ENCODE measurements at places on chromosomes 11 and 22.
A peak's percentile ranks its signal among the peaks of the same experiment; 100 is the strongest.

DNA sequence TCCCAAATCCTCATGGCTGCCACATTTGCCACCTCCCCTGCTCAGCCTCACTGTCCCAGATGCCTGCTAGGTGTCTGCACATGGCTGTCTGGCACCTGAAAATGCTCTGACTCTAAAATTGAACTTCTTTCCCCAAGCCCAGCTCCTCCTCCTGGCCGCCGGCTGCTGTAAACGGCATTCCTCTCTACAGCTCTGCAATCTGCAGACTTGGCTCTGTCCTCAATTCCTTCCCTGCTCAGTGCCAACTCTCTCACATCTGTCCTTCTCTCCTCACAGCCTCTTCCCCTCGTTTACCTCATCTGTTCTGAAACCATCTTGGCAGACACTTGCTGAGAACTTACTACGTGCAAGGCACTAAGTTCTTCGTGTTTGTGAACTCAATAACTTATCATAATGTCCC is 169.4 kb upstream of the SYT13 start:
- no peak for DNase-seq

GRCh38 chr22:47174096-47174495 is 411.6 kb downstream of the TBC1D22A start:
- no peak for DNase-seq

GRCh38 chr11:28459912-28460311 is 351.7 kb downstream of the METTL15 start:
- DNase-seq, result no peak

DNA sequence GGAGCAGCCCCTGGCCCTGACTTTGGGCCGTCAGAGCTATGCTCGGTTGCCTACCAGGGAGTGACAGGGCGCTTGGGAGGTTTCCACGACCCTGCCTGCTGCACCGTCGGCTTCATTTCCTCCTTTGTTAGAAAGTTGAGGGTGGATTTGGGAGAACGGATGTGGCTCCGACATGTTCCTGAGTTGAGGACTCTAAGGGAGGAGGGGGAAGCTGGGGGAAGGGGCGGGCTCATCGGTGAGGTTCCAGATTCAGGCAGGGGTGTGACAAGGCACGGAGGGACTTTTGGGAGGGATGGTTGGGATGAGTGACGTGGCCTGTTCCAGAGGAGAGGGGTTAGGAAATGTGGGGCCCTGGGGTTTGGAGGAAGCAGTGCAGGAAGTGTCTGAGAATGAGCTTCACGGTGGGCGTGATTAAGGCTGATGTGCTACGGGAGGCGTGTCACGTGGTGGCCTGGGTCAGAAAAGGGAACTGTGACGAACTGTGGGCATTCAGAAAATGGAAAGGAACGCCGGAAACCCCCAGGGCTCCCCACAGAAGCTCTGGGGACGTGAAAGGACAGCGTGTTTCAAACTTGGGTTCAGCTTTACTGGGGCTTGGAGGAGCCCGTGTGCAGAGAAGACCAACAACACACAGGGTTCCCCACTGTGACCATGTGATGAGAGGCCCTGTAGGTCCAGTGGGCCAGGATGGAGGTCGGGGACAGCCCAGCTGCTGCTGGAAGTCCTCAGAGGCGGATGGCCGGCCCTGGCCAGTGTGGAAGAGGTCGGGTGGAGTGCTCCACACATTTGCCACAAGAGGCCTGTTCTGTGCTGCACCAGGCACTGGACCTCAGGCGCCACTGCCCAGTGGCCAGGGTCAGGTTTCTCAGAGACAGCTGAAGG is 2.8 kb downstream of the PARVB start:
- peak; percentile 28 for DNase-seq

DNA sequence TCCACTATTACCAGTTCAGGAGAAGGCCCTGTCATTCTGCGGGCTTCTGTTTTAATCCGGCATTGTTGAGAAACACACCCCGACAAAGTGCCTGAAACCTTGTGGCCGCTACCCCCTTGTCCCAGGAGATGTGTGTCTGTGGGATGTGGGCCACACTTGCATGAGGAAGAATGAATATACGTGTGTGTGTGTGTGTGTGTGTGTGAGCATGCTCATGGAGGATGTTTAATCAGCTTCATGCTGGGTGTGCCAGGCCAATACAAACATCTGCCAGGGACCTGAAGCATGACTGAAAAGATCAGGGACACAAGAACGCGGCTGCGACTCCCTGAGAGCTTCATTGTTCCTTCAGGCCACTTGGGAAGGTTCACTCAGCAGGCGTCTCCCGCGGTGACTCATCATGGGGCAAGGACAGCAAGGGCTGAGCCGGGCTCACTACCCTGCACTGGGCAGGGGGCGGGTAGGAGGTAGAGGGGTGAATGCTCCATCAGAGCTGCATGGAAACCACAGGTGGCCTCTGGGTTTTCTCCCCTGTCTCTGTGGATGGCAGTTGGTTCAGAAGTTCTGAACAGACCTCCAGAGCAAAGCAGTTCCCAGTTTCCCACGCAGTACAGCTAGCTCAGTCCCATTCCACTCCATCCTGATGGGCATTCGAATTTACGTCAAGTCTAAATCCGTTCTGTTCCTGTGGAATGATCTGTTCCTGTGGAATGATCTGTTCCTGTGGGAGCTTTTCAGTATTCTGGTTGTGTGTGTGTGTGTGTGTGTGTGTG is 7.0 kb upstream of the MALAT1 start:
- DNase-seq, result peak; percentile 92

- no peak for DNase-seq
Observed at GRCh38 chr11:76824980-76825725, 35.6 kb upstream of the ACER3 start.

GRCh38 chr11:116267146-116267545 is 505.6 kb downstream of the BUD13 start:
- DNase-seq, result no peak

- no peak for DNase-seq
Observed at GRCh38 chr11:102553835-102554282, 23.3 kb upstream of the MMP7 start.

GRCh38 chr11:304061-304506 is 3.5 kb upstream of the IFITM2 start:
- DNase-seq, result no peak

DNA sequence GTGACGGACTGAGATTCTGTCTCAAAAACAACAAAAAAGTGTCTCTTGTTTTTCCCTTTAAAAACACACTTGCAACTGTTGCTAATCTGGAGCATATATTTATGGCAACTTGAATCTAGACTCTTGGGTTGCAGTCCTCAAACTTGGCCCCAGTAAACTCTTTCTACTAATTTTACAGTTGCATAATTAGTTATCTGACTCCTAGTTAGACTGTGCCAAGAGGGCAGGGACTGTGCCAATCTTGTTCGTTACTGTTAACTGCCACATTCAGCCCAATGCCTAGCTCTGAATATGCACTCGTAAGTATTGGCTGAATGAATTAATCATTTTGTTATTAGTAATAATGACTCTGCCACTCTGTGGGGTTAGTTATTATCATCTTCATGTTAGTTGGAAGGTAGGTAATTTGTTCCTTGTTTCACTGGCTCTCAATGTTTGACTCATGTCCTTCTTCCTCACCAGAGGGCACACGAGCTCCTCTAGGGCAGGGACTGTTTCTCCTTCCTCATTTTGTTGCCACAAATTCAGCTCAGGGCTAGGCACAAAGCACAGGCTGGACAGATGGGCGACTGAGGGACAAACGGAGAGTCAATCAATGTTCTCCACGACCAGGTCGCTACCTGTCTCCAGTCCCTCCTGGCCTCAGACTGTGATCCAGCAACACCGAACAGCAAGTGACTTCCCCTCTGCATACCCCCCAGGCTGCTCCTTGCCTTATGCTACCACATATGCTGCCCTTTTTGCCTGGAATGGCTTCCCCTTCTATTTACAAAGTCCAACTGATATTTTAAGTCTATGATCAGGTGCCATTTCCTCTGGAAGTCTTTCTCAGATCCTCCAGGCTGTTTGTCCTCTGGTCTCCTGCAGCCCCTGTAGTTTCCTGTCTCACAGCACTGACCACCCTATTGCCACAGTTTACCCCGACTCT is 9.0 kb downstream of the CLPB start:
- no peak for DNase-seq

GRCh38 chr11:11605181-11605580 is 16.6 kb downstream of the GALNT18 start:
- DNase-seq, result no peak

- DNase-seq, result peak; percentile 62
Observed at GRCh38 chr11:65625628-65626342, 10.2 kb downstream of the PCNX3 start.

- no peak for DNase-seq
Observed at GRCh38 chr22:18983120-18983651, 47.1 kb upstream of the PRODH start.

- DNase-seq, result no peak
Observed at GRCh38 chr11:106381895-106382294, 304.4 kb downstream of the AASDHPPT start.

DNA sequence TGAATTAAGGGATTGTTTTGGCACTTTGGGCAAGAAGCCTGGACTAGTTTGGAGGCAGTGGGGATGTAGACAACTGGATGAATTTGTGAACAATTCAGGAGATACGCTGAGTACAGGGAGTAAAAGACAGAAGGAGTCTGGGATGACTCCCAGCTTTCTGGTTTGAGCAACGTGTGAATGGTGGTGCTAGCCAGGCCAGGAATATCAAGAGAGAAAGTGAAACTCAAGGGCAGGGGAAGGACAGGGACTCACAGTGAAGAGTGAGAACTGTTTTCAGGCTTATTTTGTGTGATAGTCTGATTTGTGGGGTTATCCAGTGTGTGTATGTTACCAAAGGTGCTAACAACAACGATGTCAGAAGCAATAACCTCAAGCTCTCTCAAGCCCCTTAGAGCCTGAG is 15.9 kb downstream of the CHRM1 start:
- DNase-seq, result no peak

DNA sequence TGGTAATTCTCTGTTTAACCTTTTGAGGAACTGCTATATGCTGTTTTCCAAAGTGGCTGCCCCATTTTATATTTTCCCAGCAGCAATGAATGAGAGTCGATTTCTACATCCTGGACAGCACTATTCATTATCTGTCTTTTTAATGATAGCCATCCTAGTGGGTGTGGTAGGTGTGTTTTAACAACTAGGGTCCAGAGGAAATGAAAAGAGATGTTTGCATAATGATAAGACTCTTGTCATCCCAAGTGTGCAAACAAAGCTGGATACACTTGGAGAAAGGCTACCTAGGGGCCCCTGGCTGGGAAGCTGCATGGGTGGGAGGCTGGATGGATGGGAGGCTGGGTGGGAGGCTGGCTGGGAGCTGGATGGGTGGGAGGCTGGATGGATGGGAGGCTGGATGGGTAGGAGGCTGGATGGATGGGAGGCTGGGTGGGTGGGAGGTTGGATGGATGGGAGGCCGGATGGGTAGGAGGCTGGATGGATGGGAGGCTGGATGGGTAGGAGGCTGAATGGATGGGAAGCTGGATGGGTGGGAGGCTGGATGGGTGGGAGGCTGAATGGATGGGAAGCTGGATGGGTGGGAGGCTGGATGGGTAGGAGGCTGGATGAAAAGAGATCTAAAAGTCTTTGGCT is 158.0 kb downstream of the DSCAML1 start:
- no peak for DNase-seq

- no peak for DNase-seq
Observed at GRCh38 chr11:1847926-1848639, 4.8 kb upstream of the LSP1 start.

DNA sequence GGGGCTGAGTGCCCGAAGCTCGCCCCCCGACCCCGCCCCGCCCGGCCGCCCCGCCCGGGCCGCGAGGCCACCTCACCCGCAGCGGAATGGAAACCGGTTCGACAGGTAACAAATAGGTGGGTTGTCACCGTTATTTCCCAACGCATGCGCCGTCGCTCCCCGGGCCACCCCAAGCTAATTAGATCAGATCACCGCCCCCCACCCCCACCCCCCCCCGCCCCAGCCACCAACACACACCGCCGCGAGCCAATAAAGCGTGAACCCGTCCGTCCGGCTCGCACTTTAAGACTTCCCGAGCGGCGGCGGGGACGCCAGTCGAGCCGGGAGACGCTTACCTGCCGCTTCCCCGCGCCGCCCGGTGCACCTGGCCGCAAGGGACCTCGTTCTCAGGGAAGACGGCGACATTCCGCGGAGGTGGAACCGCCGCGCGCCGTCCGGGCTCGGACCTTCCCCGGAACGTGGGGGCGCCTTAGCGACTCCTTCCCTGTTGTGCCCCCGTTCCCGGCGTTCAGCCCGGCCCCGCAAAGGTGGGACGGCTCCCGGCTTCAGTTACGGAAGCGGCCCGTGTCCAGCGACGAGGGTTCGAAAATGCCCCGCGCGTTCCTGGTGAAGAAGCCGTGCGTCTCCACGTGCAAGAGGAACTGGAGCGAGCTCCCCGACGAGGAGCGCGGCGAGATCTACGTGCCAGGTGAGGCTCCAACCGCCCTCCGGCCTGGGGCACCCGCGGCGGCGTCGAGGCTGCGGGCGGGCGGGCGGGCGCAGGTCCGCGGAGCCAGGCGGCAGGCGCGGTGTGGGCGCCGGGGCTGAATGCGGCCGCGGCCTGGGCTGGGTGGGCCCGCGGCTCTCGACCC is at the start of gene OVOL1:
Gene OVOL1 (plus strand): TSS at position 278 of the 851 bp plus-strand sequence. CDS start 311 bp downstream, at position 589.
- DNase-seq, result peak; percentile 51

- DNase-seq, result no peak
Observed at GRCh38 chr11:64084146-64084950, 48.6 kb downstream of the FLRT1 start.

DNA sequence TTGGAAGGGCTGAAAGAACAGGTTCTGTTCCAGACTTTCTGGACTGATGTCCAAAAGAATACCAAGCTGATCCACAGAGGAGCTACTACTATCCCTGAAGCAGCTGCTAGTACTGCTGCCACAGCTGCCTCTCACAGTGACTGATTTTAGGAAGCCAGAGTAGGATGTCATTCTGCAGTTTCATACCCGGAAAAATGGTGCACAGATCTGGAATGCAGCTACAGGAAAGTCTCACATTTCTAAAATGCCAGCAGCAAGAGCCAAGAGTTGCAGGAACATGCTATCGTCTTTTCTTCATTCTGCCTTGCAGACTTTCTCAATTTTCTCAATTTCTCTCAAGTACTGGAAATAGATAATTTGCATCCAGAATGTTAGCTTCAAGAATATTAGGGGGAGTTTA is 19.4 kb upstream of the CCDC179 start:
- peak; percentile 4 for DNase-seq

- no peak for DNase-seq
Observed at GRCh38 chr11:126385991-126386728, 30.7 kb downstream of the ST3GAL4 start.

DNA sequence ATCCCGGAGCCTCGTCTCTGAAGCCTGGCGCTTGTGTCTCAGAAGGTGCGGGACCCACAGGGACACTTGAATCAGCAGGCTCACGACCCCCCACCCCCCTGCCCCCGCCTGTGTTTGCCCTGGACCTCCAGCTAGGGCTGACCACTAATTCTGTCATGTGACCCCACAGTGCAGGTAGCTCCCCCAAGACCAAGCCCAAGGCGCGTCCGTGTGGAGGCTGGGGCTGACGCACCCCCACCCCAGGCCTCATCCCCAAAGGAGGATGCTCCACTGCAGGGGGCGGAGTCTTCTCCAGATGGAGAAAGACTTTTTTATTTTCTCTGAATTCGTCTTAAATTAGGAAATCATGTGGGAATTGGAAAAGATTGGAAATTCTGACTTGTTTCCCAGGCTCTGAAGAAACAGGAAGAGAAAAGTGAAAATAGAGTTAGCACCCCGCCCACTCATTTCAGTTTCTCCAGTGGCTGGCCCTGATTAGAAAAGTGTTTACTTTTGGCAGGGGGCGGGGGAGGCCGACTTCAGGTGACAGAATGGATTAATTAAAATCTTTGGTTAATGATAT is 1.0 kb upstream of the RELA start:
- no peak for DNase-seq

GRCh38 chr11:86488553-86488952 is 113.9 kb downstream of the CCDC81 start:
- DNase-seq, result peak; percentile 33
